ENCODE measurements at places on chromosomes 6 and 20.

- DNase-seq, result no peak
Measured at GRCh38 chr6:140039364-140039763, 664.9 kb upstream of the CITED2 start.

DNA sequence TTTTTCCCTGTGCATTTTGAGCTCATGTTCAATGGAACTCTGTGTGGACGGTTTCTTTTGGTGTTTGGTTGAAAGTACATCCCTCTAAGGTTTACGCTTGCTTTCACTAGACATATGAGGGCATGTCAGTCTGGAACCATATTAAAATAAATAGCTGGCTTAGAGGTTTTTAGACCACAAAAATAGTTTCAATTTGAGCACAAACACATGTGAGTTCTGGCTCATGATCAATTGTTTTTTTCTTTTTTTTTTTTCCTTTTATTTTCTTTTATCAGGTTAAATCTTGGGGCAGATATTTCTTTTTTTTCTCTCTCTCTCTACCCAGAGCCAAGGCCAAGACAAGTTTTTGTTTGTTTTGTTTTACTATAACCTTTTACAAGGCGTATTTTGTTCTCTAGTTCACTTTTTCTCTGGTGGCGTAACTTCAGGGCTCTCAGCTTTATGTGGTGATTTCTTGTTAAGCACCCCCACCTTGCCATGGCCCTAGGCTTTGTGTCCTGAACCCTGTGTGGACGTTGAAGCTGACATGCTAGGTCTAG lies 92.9 kb downstream of the SHLD1 start:
- no peak for DNase-seq

DNA sequence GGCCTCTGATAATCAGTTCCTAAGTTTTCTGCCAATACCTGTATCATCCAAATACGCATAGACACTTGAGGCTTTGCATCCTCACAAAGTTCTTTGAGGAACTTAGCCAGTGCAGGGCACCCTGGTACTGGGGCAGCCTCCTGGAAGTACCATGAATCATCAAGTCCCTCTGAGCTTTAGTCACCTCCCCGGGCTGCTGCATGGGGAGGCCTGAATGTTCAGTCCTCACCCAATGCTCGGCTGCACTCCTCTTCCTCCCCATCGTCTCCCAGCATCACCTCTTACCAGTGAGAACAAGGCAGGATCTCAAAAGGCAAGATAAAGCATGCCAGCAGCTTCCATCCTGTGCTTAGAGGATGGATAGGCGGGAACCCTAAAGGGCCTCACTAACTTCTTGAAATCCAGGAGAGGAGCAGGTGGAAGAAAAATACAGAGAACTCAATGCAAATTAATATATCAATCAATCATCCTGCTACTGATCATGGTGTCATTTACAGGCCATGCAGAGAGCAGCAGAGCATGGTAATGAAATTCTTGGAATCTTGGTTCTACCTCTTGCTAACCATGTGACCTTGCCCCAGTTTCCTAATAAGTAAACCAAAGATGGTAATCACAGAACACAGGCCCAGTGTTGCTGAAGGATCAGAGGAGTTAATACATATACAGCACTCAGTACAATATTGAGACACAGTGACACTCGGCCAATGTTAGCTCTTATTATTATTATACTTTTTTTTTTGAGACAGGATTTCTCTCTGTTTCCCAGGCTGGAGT lies 4.7 kb upstream of the CCN6 start:
- DNase-seq, result no peak

- DNase-seq, result no peak
Measured at GRCh38 chr6:161921602-161922395, 647.9 kb upstream of the AGPAT4 start.

GRCh38 chr6:28635547-28636158 lies 110.0 kb downstream of the GPX5 start:
- peak; percentile 28 for DNase-seq

DNA sequence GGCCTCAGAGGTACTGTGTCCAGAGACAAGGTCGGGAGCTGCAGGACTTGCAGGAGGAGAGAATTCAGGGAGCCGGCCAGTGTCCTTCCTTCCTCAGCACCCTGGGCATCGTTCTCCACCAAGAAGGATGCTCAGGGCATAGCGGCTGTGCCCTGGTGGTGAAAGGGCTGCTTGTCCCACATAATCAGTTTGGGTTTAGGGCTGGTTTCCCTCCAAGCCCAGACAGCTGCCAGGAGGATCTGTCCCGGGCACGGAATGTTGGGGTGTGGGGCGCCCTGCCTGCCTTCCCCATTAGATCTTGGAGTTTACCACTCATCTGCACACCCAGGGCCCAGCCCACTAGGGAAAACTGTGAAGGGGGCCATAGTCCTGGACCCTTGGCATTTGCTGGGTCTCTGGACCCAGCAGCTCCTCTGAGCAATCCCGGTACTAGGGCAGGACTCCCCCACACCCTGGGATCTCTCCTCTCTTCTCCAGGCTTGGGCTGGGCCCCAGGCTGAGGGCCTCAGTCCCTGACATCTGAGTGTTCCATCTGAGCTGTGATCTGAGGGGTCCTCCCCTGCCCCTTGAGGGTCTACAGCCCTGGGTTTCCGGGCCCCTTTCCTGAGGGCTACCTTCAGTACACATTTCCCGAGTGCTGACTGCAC lies 18.6 kb upstream of the SPDEF start:
- DNase-seq, result no peak

- DNase-seq, result no peak
Measured at GRCh38 chr6:82867946-82868345, 197.7 kb downstream of the UBE3D start.

- DNase-seq, result no peak
Measured at GRCh38 chr6:14645221-14645620, 527.6 kb downstream of the CD83 start.

GRCh38 chr20:56628873-56629463 lies at the start of gene TFAP2C:
TSS of gene TFAP2C (plus strand) at chr20:56629306. CDS start at chr20:56629545, 239 bp downstream.
- no peak for DNase-seq

- no peak for DNase-seq
Measured at GRCh38 chr20:19016140-19016497, 196.3 kb upstream of the SLC24A3 start.

- no peak for DNase-seq
Measured at GRCh38 chr6:70779934-70780333, 112.3 kb downstream of the SMAP1 start.

DNA sequence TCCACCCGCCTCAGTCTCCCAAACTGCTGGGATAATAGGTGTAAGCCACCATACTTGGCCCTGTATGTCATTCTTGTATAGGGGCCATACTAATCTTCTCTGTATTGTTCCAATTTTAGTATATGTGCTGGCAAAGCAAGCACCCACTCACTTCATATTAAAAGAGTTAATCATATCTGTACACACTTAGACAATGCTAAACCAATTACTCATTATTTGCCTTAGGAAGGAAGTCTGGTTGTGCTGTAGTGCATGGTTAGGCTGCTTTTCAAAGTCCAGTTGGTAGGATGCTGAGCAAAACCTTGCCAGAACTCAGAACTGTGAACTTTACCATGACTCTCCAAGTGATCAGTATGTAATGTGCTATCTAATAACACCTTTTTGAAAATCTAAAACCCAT lies 88.6 kb downstream of the LIN28B start:
- DNase-seq, result no peak

DNA sequence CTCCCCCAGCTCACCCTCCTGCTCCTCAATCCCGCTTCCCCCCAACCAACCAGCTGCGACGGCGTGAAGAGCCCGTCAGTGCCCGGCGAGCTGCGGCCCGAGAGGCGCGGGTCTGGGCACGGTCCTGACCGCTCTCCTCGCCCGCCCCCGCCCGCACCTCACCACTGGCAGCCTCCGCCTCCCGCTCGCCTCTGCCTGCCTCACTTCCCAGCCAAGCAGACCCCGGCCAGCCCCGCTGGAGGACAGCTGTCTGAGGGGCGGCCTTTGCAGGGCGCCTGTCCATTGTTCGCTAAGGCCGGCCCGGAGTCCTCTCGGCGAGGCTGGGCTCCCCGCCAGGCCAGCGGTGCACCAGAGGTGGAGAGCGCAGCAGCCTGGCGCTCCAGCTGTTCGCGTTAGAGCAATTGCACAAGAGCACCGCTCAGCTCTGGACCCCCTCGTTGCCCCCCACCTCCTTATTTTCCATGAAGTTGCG lies 1.3 kb downstream of the SOBP start:
- peak; percentile 27 for DNase-seq

DNA sequence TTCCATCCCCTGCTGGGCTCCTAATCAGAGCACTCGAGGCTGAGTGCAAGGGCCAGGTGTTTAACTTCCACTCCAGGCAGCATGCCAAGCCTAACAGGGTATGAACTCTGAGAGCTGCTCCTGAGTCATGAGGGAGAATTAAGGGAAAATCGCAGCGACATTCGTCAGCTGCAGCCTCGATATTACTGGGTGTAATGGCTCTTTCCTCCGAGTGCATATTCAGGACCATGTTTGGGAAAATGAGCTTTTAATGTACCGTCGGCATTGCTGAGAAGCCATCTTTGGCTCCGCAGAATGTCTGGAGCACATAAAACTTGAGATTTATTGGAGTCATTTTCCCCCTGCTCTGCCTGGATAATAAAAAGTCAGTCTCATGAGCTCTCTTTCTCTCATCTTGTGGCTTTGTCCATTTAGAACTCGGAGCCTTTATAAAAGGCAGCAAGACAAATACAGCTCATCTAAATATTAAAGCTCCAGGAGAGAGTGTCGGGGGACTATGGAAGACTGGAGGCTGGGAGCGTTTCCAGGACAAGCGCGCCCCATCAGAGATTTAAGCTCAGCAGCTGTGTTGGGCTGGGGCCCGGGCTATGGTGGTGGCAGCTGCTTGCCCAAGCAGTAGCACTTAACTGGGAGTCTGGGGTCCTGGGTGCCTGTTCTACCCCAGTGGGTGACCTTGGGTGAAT lies 103.7 kb downstream of the TOX2 start:
- peak; percentile 54 for DNase-seq

DNA sequence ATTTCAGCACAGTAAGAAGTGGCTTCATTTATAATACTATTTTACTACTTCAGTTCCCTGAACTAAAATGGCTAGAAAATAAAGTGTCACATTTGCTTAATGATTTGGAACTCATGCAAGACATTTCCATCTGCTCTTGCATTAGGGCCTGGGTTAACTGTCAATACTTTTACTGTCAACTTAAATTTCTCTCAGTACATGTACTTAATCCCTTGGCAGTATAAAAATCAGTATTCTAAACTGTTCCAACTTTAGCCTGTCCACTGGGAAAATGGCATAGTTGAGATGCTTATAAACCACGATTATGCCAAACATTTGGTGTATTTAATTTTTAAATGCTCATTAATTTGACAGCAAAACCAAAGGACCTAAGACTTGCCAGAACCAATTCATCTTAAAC lies 154.5 kb downstream of the ASCC3 start:
- no peak for DNase-seq

GRCh38 chr6:45278367-45278766 lies 49.8 kb upstream of the RUNX2 start:
- no peak for DNase-seq

GRCh38 chr6:145227593-145227992 lies 507.7 kb downstream of the EPM2A start:
- DNase-seq, result no peak

- DNase-seq, result no peak
Measured at GRCh38 chr6:121158438-121158837, 175.8 kb downstream of the TBC1D32 start.

GRCh38 chr6:119182875-119183274 lies 104.4 kb upstream of the FAM184A start:
- no peak for DNase-seq

- no peak for DNase-seq
Measured at GRCh38 chr6:41286544-41287346, at the start of gene TREM1. TSS of gene TREM1 (minus strand) at chr6:41286682. CDS start at chr6:41286655, 27 bp downstream.

GRCh38 chr6:16392010-16392409 lies 153.6 kb downstream of the GMPR start:
- no peak for DNase-seq

- peak; percentile 72 for DNase-seq
Measured at GRCh38 chr6:52598123-52598823, 21.4 kb upstream of the TRAM2 start.

GRCh38 chr20:20611167-20611566 lies 101.3 kb downstream of the RALGAPA2 start:
- DNase-seq, result no peak

DNA sequence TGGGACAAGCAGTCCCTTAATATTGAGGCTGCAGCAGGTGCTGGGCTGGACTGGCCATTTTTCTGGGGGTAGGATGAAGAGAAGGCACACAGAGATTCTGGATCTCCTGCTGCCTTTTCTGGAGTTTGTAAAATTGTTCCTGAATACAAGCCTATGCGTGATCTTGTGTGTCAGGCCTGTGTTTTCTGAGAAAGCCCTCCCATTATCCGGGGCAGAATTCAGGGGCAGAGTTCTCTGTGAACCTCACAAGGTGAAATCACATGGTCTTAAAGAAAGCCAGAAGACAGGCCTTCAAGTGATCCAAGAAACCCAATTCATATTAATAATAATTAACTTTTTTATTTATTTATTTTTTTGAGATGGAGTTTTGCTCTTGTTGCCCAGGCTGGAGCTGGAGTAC lies 12.5 kb downstream of the CCN5 start:
- DNase-seq, result no peak

- DNase-seq, result no peak
Measured at GRCh38 chr6:87914637-87915395, 132.8 kb upstream of the SPACA1 start.

- no peak for DNase-seq
Measured at GRCh38 chr6:142165227-142165626, 18.2 kb downstream of the VTA1 start.

GRCh38 chr6:112579601-112580000 lies 232.5 kb downstream of the RFPL4B start:
- no peak for DNase-seq

DNA sequence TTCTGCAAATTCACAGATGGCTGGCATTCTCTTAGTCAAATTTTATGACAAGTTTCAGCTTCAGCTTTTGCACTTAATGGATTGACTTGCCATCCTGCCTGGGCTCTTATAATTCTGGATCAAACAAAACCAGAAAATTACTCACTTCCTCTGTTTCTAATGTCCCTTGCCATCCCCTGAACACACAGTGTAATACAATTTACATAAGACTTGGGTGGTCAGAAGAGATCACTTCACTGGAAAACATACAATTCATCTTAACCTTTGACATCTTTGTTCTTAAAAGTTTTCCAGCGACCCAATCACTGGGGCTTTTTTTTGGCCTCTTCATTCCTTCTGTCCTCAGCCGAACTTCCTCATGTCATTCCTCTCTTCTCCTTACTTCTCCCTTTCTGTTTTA lies 199.0 kb downstream of the ARHGAP18 start:
- DNase-seq, result no peak

GRCh38 chr20:62741701-62742491 lies 33.3 kb downstream of the NTSR1 start:
- no peak for DNase-seq

GRCh38 chr6:63410435-63411426 lies 90.9 kb upstream of the LGSN start:
- no peak for DNase-seq

- no peak for DNase-seq
Measured at GRCh38 chr6:19697744-19698290, 139.4 kb upstream of the ID4 start.

GRCh38 chr6:94350833-94351232 lies 931.5 kb upstream of the EPHA7 start:
- DNase-seq, result no peak

GRCh38 chr6:78746457-78746856 lies 120.9 kb upstream of the IRAK1BP1 start:
- DNase-seq, result no peak

GRCh38 chr6:160457823-160458222 lies 109.6 kb downstream of the SLC22A3 start:
- DNase-seq, result no peak

Measured in head of caudate nucleus (tissue), 42 donors.